ENCODE measurements at places on chromosomes 12 and 14. TPM values are rescaled to one million over a fixed set of nuclear protein-coding genes. Genes with fewer than 3 reads are reported as not detected.

The RNU4-1 gene
- total RNA-seq: 1,216 TPM

The SLC25A21 gene
- 1.6 TPM for total RNA-seq

The AJUBA gene
- 53.3 TPM for total RNA-seq

The SLC22A17 gene
- 64.3 TPM for total RNA-seq

The DPPA3 gene
- not detected for total RNA-seq

The SSPN gene
- total RNA-seq: 64.4 TPM

The NANOG gene
- total RNA-seq: 0.43 TPM

The SLCO1C1 gene
- total RNA-seq: 0.09 TPM

The PZP gene
- total RNA-seq: 0.12 TPM

The CTDSP2 gene
- total RNA-seq: 150 TPM

The STXBP6 gene
- 31.1 TPM for total RNA-seq

The TOMM20L gene
- total RNA-seq: not detected

The RNASE1 gene
- 609 TPM for total RNA-seq

The NGB gene
- not detected for total RNA-seq

The NTS gene
- total RNA-seq: 0.17 TPM

The PTPN21 gene
- total RNA-seq: 33.7 TPM

The FLRT2 gene
- 20.5 TPM for total RNA-seq

The TAS2R9 gene
- not detected for total RNA-seq

The AVPR1A gene
- total RNA-seq: 0.98 TPM

The SYT1 gene
- total RNA-seq: 6.5 TPM

The XRCC3 gene
- total RNA-seq: 8.5 TPM

The ADSS1 gene
- total RNA-seq: 49.3 TPM

The CSRP2 gene
- 53.7 TPM for total RNA-seq

The PRICKLE1 gene
- 32.8 TPM for total RNA-seq

The CEP128 gene
- 4.9 TPM for total RNA-seq

The RHEBL1 gene
- 0.29 TPM for total RNA-seq

The SNRPF gene
- 10.9 TPM for total RNA-seq

The TMEM132C gene
- total RNA-seq: 6.7 TPM

The LRTM2 gene
- total RNA-seq: not detected

The RFX4 gene
- 0.26 TPM for total RNA-seq

The GLIPR1L2 gene
- total RNA-seq: 0.78 TPM

The ITGA7 gene
- total RNA-seq: 152 TPM

The FGD4 gene
- total RNA-seq: 75.6 TPM

The MDP1 gene
- 20.3 TPM for total RNA-seq

The ADGRD1 gene
- total RNA-seq: 96.1 TPM

The CFAP54 gene
- 0.86 TPM for total RNA-seq

The RAB15 gene
- total RNA-seq: 16.5 TPM

The MANSC1 gene
- total RNA-seq: 66.7 TPM

The RND1 gene
- total RNA-seq: 14.6 TPM

The SCAF11 gene
- 98.7 TPM for total RNA-seq

The KRT80 gene
- 15.5 TPM for total RNA-seq

The CLEC4D gene
- not detected for total RNA-seq

The DACT1 gene
- 19.8 TPM for total RNA-seq

The FSCB gene
- total RNA-seq: not detected

The SYNE2 gene
- 85.7 TPM for total RNA-seq

The FAM181A gene
- not detected for total RNA-seq

The BCAT1 gene
- 18.3 TPM for total RNA-seq

The SMCO2 gene
- total RNA-seq: not detected

The AMDHD1 gene
- 1.2 TPM for total RNA-seq

The SEL1L gene
- total RNA-seq: 111 TPM
